ENCODE measurements at places on chromosomes 6 and 20.

DNA sequence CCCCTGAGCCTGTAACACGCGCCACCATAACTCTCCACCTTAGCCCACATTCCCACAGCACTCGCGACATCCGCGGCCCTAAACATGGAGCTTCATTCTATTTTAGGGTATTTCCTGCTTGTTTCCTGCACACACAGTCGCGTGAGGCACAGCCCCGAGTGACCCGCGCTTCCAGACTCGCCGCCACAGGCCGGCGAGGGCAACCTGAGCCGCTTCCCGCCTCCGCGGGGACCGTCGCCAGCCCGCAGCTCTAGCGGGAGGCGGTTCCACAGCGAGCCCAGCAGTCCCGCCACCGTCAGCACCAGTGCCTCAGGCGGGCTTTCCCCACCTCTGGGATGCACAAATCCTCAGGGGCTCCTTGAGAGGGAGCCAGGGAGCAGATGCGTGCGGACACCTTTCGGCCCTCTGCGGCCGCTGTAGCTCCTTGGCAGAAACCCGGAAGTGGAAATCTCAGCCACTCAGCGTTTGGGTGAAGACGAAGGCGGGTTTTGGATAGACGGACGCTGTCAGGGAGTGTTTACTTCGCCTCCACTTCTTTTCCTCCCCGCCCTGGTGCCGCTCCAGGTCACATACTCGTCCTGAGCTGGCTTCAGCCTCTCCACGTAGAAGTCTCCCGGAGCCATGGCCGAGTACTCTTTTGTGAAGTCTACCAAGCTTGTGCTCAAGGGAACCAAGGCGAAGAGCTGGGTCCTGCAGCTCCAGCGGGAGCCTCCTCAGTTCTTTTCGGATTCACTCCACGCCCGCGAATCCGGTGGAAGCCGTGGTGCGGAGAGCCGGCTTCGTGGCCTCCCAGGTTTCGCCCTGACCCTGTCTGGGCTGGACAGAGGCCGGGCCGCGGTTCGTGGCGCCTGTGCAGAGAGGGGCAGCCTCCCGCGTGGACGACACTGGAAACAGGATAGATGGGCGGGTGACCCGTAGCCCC is 2177.4 kb upstream of the DEFB115 start:
- no peak for DNase-seq

DNA sequence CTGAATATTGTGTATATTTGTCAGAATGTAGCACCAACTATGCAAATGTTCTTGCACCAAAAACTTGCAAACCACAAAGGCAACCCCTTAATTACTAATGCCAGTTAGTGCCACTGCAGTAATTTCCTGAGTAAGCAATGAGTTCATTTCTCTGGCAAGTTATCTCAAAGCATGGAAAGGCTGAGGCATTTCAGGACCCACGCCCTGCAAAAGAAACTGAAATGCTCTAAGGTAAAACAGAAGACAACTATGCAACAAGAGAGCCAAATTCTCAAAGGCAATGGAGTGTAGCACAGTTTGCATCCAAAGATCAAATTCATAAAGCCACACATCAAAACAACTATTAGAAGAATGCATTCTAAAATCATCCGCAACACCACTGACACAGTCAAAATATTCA is 994.4 kb downstream of the EYS start:
- no peak for DNase-seq

- no peak for DNase-seq
Measured at GRCh38 chr6:156627524-156627923, 149.7 kb upstream of the ARID1B start.

GRCh38 chr6:145809211-145809610 is 5.4 kb downstream of the FBXO30 start:
- DNase-seq, result no peak

DNA sequence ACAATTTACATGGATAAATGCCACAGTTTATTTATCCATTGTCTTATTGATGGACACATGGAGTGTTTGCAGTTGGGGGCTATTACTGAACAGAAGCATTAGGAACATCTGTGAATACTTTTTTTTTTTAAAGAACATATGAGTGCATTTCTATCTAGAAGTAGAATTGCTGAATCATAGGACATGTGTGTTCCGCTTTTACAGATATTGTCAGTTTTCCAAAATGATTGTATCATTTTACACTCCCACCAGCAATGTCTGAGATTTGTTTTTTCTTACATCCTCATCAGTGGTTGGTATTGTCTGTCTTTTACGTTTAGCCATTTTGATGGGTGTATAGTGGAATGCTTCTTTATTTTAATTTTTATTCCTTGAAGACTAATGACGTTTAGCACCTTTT is 42.0 kb upstream of the ASIP start:
- no peak for DNase-seq

DNA sequence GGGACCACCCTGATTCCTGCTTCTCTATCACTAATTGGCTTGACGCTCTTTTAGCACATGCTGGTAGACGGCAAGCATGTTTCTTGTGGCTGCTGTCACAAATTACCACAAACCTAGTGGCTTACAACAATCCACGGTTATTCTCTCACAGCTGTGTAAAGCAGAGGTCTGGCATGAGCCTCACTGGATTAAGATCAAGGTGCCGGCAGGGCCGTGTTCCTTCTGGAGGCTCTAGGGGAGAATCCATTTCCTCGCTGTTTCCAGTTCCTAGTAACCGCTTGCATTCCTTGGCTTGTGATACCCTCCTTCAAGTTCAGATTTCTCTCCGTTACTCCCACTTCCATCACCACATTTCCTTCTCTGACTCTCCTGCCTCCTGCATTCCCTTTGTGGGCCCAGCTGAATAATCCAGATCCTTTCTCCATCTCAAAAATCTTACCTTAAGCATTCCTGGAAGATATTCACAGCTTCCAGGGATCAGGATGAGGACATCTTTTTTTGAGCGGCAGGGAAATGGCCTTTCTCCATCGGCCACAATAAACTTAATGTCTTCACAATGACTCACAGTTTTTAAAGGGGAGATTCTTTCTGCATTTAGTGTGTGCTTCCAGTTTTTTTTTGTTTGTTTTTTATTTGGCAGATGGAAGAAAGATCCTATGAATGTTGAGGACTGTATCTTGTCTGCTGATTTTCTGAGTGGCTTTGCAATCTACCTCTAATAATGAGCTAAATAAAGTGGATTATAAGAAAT is 39.9 kb downstream of the BMP6 start:
- DNase-seq, result peak; percentile 66

Data from GM03348 (cell line).